Spleen (tissue), 13 donors: ENCODE measurements at places on chromosomes 16 and 17.

- H3K36me3 ChIP-seq: no peaks in the 10 kb centered on the region
- H3K4me1 ChIP-seq: no peaks in the 10 kb centered on the region
- H3K27me3 ChIP-seq: no peaks in the 10 kb centered on the region
- H3K27ac ChIP-seq: no peak overlapping the region
- DNase-seq: no peak
These were observed 117.5 kb downstream of the ASIC2 start for GRCh38 chr17:33175562-33175961.

GRCh38 chr17:42221886-42222745 is 27.8 kb upstream of the GHDC start:
- H3K4me3 ChIP-seq: no peak overlapping the region
- no peak overlapping the region for H3K27ac ChIP-seq
- H3K36me3 ChIP-seq: peaks cover 50% of the 10 kb centered on the region
- no peaks in the 10 kb centered on the region for H3K4me1 ChIP-seq

GRCh38 chr17:4856937-4857314 is 23.8 kb downstream of the MINK1 start:
- peaks cover 19% of the 10 kb centered on the region for H3K4me1 ChIP-seq
- no peak overlapping the region for H3K4me3 ChIP-seq
- no peaks in the 10 kb centered on the region for H3K27me3 ChIP-seq
- peaks cover 13% of the 10 kb centered on the region for H3K36me3 ChIP-seq

- peak overlapping the region; percentile 47 for H3K4me3 ChIP-seq
- peaks cover 62% of the 10 kb centered on the region for H3K36me3 ChIP-seq
- peak overlapping the region; percentile 98 for H3K27ac ChIP-seq
These were observed 1.9 kb upstream of the UNC13D start for GRCh38 chr17:75845933-75846691.

GRCh38 chr16:7644176-7644575 is 311.5 kb downstream of the RBFOX1 start:
- DNase-seq: no peak
- no peaks in the 10 kb centered on the region for H3K4me1 ChIP-seq
- H3K27ac ChIP-seq: no peak overlapping the region
- no peaks in the 10 kb centered on the region for H3K36me3 ChIP-seq
- no peaks in the 10 kb centered on the region for H3K27me3 ChIP-seq
- no peak overlapping the region for H3K4me3 ChIP-seq

DNA sequence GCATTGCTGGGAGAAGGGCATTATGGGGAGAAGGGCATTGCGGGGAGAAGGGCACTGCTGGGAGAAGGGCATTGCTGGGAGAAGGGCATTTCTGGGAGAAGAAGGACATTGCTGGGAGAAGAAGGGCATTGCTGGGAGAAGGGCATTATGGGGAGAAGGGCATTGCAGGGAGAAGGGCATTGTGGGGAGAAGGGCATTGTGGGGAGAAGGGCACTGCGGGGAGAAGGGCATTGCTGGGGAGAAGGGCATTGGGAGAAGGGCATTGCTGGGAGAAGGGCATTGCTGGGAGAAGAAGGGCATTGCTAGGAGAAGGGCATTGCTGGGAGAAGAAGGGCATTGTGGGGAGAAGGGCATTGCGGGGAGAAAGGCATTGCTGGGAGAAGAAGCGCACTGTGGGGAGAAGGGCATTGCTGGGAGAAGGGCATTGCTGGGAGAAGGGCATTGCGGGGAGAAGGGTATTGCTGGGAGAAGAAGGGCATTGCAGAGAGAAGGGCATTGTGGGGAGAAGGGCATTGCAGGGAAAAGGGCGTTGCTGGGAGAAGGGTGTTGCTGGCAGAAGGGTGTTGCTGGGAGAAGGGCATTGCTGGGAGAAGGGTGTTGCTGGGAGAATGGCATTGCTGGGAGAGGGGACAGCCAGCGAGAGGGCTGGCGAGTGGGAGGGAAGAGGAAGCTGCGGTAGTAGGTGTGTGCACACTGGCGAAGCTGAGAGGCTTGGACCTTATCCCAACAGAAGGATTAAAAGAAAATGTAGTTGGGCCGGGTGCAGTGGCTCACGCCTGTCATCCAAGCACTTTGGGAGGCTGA is 4.6 kb upstream of the PYDC1 start:
- H3K36me3 ChIP-seq: no peaks in the 10 kb centered on the region
- no peak for DNase-seq
- H3K4me3 ChIP-seq: no peak overlapping the region
- H3K4me1 ChIP-seq: peaks cover 14% of the 10 kb centered on the region
- no peak overlapping the region for H3K27ac ChIP-seq

DNA sequence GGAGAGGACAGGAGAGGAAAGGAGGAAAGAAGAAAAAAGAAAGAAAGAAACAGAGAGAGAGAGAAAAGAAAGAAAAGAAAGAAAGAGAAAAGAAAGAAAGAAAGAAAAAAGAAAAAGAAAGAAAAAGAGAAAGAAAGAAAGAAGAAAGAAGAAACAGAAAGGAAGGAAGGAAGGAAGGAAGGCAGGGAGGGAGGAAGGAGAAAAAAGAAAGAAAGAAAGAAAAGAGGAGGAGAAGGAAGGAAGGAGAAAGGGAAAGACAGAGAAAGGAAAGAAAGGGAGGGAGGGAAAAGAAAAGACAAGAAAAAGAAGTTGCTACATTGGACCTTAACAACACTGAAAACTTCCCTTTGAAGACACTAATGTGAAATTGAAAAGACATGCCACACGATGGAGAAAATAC is 56.6 kb upstream of the CCL2 start:
- H3K27ac ChIP-seq: no peak overlapping the region
- peaks cover 18% of the 10 kb centered on the region for H3K4me1 ChIP-seq
- H3K27me3 ChIP-seq: no peaks in the 10 kb centered on the region
- DNase-seq: no peak

DNA sequence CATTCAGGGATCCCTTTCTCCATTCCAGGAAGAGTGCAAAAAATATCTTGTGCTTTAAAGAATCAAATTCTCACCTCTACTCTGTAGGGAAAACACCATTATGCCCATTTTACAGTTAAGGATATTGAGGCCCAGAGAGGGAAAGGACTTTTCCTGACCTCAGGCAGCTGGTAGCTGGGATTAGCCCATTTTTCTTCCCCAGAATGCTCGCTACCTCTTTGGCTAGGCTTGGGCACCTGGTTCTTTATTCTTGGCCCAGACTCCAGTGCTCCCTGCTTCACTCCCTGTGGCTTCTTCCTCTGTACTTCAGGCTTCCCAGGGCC is 45.7 kb downstream of the MEOX1 start:
- H3K4me1 ChIP-seq: peaks cover 4% of the 10 kb centered on the region
- H3K4me3 ChIP-seq: no peak overlapping the region
- no peak overlapping the region for H3K27ac ChIP-seq
- no peaks in the 10 kb centered on the region for H3K27me3 ChIP-seq

GRCh38 chr16:85652431-85653221 is 36.1 kb downstream of the GINS2 start:
- peaks cover 93% of the 10 kb centered on the region for H3K36me3 ChIP-seq
- DNase-seq: no peak
- no peak overlapping the region for H3K4me3 ChIP-seq
- H3K4me1 ChIP-seq: no peaks in the 10 kb centered on the region

GRCh38 chr17:76440751-76441362 is 12.1 kb downstream of the UBE2O start:
- H3K27me3 ChIP-seq: no peaks in the 10 kb centered on the region
- no peak overlapping the region for H3K27ac ChIP-seq
- H3K4me3 ChIP-seq: no peak overlapping the region
- peaks cover 51% of the 10 kb centered on the region for H3K4me1 ChIP-seq
- no peaks in the 10 kb centered on the region for H3K36me3 ChIP-seq

DNA sequence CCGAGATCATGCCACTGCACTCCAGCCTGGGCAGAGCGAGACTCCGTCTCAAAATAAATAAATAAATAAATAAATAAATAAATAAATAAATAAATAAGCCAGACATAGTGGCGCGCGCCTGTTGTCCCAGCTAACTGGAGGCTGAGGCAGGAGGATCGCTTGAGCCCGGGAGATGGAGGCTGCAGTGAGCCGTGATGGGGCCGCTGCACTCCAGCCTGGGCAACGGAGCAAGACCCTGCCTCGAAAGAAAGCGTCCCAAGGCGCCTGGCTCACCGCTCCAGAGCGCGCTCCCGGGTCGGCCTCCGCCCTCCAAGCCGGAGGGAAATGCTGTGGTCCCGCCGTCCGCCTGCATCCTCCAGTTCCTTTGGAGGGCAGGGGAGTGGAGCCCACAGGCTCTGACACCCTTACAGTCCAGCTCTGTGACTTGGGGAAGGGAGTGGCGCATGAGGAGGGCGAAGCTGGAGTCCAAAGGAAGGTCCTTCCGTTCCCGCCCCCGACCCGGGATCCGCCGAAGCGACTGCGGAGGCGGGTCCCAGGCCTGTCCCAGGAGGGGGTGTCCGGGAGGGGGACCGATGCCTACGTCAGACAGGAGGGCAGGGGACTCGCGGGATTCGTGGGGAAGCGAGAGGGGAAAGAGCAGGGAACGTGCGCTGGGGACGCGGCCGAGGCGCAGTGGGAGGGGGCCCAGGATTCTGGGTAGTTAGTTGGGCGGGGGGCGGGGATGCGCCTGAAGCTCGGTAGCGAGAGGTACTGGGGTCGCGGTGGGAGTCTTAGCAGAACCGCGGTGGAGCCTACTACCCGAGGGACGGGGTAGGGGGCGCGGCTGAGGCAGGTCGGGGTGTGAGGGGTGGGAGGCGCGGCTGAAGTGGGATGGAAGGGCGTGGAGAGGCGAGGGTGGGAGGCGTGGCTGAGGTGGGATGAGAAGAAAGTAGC is 8.4 kb upstream of the TRPV2 start:
- H3K4me3 ChIP-seq: peak overlapping the region; percentile 53
- H3K27me3 ChIP-seq: peaks cover 5% of the 10 kb centered on the region
- no peaks in the 10 kb centered on the region for H3K36me3 ChIP-seq
- peak; percentile 75 for DNase-seq

DNA sequence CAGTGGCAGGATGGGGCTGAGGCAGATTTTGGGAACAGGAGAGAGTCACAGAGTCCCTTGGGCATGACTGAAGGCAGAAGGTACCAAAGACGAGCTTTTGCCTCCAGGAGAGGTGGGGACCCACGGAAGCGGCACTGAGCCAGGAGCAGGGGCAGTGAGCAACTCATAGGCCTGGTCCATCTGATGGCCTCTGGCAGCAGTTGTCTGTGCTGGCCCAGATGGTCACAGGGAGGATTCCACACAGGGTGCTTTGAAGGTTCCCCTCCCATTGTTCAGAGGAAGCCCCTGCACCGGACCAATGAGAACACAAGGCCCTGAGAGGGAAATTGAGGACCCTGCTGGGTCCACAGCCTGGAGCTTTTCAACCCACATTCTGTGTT is 360.3 kb upstream of the TNRC6C start:
- H3K4me3 ChIP-seq: no peak overlapping the region
- no peak for DNase-seq
- H3K36me3 ChIP-seq: no peaks in the 10 kb centered on the region
- H3K4me1 ChIP-seq: no peaks in the 10 kb centered on the region

GRCh38 chr17:42178817-42179216 is 2.1 kb downstream of the KCNH4 start:
- H3K27me3 ChIP-seq: peaks cover 20% of the 10 kb centered on the region
- H3K36me3 ChIP-seq: no peaks in the 10 kb centered on the region
- H3K4me3 ChIP-seq: no peak overlapping the region
- H3K4me1 ChIP-seq: peaks cover 26% of the 10 kb centered on the region

DNA sequence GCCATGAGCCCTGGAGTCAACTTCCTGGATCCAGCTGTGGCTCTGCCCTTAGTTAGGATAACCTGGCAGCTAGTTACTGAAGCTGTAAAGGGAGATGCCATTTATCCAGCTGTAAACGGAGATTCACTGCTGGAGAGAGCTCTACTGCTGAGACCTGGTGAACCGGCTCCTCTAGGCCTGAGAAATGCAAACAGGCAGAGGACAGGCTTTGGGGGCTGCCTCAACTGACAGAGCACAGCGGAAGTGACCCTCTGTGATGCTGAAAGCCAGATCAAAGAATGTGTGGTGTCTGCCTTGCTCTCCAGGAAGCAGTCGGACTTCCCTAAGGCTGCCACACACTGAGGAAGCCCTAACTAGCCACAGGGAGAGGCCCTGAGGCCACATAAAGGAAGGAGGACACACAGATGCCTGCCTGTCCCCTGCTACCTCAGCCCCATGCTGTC is 21.9 kb upstream of the GPRC5C start:
- H3K4me3 ChIP-seq: no peak overlapping the region
- no peak for DNase-seq
- H3K4me1 ChIP-seq: no peaks in the 10 kb centered on the region
- no peaks in the 10 kb centered on the region for H3K27me3 ChIP-seq
- H3K36me3 ChIP-seq: no peaks in the 10 kb centered on the region
- no peak overlapping the region for H3K27ac ChIP-seq

DNA sequence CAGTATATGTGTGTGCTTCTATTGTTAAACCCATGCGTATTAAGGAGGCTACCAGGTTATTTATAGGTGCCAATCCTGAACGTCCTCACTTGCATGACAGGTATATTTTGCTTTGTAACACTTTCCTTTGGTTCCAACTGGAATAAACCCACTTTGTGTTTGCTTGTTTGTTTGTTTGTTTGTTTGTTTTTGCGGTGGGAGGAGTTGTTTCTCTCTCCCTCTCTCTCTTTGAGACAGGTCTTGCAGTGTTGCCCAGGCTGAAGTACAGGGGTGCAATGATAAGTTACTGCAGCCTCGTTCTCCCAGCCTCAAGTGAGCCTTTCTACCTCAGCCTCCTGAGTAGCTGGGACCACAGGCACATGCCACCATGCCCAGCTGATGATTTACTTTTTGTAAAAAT is 28.7 kb downstream of the NACA2 start:
- no peak overlapping the region for H3K27ac ChIP-seq
- no peaks in the 10 kb centered on the region for H3K4me1 ChIP-seq
- peaks cover 3% of the 10 kb centered on the region for H3K27me3 ChIP-seq
- no peaks in the 10 kb centered on the region for H3K36me3 ChIP-seq
- H3K4me3 ChIP-seq: no peak overlapping the region

- peaks cover 67% of the 10 kb centered on the region for H3K27me3 ChIP-seq
- DNase-seq: no peak
These were observed at the start of gene CASKIN1 for GRCh38 chr16:2196162-2196980. TSS of gene CASKIN1 (minus strand) at chr16:2196605. CDS start at chr16:2196432, 173 bp downstream.

- H3K36me3 ChIP-seq: no peaks in the 10 kb centered on the region
- H3K27ac ChIP-seq: no peak overlapping the region
- no peak overlapping the region for H3K4me3 ChIP-seq
- no peaks in the 10 kb centered on the region for H3K27me3 ChIP-seq
These were observed 418.9 kb upstream of the MAF start for GRCh38 chr16:80019395-80019794.

GRCh38 chr17:29069526-29070041 is 26.6 kb downstream of the PIPOX start:
- H3K4me3 ChIP-seq: no peak overlapping the region
- H3K27ac ChIP-seq: no peak overlapping the region
- peaks cover 4% of the 10 kb centered on the region for H3K36me3 ChIP-seq
- DNase-seq: no peak
- no peaks in the 10 kb centered on the region for H3K27me3 ChIP-seq
- no peaks in the 10 kb centered on the region for H3K4me1 ChIP-seq

- no peaks in the 10 kb centered on the region for H3K36me3 ChIP-seq
- H3K4me1 ChIP-seq: no peaks in the 10 kb centered on the region
- no peak overlapping the region for H3K27ac ChIP-seq
- H3K27me3 ChIP-seq: no peaks in the 10 kb centered on the region
- DNase-seq: no peak
These were observed 208.2 kb upstream of the MYOCD start for GRCh38 chr17:12457493-12457892.
